ENCODE measurements at places on chromosomes 3 and 15. TPM values are rescaled to one million over a fixed set of nuclear protein-coding genes. Genes with fewer than 3 reads are reported as not detected.

GRCh38 chr3:65151666-65152065, 463.9 kb upstream of the ADAMTS9 start:
- DNase-seq: no peak

GRCh38 chr3:53593611-53594010, 99.2 kb downstream of the CACNA1D start:
- no peak for DNase-seq

- no peak for DNase-seq
These were observed 413.5 kb upstream of the THBS1 start for GRCh38 chr15:39167164-39168058.

- DNase-seq: no peak
These were observed 6.7 kb downstream of the GK5 start for GRCh38 chr3:142218703-142219102.

DNA sequence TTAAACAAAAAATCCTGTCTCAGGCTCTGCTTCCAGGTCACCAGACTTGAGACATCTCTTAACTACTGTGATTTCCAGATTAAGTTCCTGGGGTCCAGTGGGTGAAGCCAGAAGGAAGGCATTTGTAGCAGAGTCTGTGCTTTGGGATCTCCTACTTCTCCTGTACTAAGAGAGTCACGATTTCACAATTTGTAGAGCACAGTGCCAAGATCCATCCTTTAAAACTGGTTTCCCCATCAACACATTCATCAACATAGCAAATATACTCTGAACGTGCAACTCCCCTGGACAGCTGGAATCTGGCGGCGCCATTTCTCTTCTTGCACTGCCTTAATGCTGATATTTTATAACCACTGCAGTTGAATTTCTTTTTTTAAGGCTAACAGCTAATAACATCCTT, 33.2 kb downstream of the CDCP1 start:
- DNase-seq: no peak

- DNase-seq: peak; percentile 18
These were observed 281.4 kb upstream of the SLCO3A1 start for GRCh38 chr15:91572110-91572509.

- peak; percentile 29 for DNase-seq
These were observed 76.8 kb upstream of the HRH1 start for GRCh38 chr3:11077466-11077865.

- peak; percentile 55 for DNase-seq
These were observed 63.1 kb downstream of the CDC25A start for GRCh38 chr3:48125013-48125705.

DNA sequence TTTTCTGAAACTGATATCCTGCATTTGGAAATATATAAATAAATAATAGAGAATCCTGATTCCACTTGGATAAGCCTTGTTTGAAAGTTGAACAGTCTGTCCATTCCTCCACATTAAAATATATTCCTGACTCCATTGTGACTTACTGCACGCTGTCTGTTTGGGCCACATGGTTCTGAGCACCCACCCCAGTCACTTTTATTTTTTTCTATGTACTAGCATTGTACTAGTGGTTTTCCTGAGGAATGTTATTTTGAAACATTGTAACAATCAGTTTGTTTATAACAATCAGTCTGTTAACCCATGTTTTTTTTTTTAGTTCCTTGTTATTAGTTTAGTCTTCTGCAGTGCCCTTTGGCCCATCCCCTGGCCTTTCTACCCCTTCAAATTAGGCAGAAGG, 87.4 kb upstream of the CCNL1 start:
- DNase-seq: no peak

GRCh38 chr15:76135516-76135915, 75.7 kb downstream of the TMEM266 start:
- no peak for DNase-seq

DNA sequence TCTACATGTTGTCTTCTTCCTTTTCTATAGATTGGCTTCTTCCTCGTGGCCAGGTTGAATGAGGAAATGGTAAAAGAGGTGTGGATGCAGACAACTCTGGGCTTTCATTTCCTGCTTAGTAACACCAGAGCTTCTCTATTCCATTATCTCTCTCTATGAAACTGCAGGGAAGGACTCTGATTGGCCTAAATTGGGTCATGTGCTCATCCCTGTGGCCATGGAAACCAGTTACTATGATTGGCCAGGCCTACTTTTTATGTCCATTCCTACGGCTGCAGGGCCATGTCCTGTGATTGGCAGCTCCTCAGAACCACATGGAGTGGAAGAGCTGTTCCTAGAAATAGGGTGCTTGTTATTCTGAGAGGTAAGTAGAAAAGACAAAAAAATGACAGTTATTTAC, 486.9 kb upstream of the ADAMTS9 start:
- peak; percentile 8 for DNase-seq

The ATG3 gene
- total RNA-seq: 136 TPM

The CHCHD4 gene
- total RNA-seq: 48.5 TPM

The RHCG gene
- total RNA-seq: not detected

The MTHFS gene
- total RNA-seq: 23.3 TPM

The ERC2 gene
- total RNA-seq: not detected

The PLA2G4E gene
- not detected for total RNA-seq

The TRIM59 gene
- 77.4 TPM for total RNA-seq

The DUOXA1 gene
- not detected for total RNA-seq

The MKRN3 gene
- 11.1 TPM for total RNA-seq

All from A172 (cell line).